ENCODE measurements at places on chromosomes 5 and 9. TPM values are rescaled to one million over a fixed set of nuclear protein-coding genes. Genes with fewer than 3 reads are reported as not detected.

GRCh38 chr9:73162987-73163768, 11.5 kb downstream of the ANXA1 start:
- DNase-seq, result no peak

DNA sequence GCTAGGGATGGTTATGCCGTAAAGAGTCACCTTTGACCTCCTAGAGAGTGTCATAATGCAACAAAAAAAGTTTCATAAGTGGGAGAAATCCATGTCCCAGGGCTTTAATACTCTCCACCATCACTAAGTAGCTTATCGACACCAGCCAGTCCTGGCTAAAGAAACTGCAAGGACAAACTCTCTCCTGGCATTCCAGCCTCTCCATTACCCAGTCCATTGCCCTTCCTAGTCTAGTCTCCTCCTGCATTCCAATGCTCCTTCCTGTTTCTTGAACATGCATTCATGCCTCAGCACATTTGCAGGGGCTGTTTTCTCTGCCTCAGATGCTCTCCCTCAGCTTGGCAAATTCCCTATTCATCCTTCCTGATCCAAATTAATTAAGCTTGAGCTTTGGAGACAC, 364.1 kb downstream of the BRINP1 start:
- DNase-seq, result peak; percentile 43

Gene PCDHA11
- 5.8 TPM for total RNA-seq

- peak; percentile 87 for DNase-seq
Observed at GRCh38 chr5:115575167-115576070, 26.9 kb downstream of the TICAM2 start.

DNA sequence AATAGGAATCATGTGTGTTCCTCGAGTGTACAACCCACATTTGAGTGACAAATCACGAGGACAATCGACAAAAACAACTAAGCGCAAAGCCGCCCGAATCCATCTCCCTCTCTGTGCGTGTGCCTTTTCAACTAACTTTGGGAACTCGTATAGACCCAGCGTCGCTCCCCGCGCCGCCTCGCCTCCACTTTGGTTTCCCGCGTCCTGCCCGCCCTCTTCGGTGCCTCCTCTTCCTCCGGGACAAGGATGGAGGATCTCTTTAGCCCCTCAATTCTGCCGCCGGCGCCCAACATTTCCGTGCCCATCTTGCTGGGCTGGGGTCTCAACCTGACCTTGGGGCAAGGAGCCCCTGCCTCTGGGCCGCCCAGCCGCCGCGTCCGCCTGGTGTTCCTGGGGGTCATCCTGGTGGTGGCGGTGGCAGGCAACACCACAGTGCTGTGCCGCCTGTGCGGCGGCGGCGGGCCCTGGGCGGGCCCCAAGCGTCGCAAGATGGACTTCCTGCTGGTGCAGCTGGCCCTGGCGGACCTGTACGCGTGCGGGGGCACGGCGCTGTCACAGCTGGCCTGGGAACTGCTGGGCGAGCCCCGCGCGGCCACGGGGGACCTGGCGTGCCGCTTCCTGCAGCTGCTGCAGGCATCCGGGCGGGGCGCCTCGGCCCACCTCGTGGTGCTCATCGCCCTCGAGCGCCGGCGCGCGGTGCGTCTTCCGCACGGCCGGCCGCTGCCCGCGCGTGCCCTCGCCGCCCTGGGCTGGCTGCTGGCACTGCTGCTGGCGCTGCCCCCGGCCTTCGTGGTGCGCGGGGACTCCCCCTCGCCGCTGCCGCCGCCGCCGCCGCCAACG, at the start of gene GPR150:
TSS of gene GPR150 (plus strand) at position 58 of the 840 bp plus-strand sequence. CDS start at position 247, 189 bp downstream.
- peak; percentile 24 for DNase-seq

Gene SPATA31D4
- not detected for total RNA-seq

Gene NR5A1
- total RNA-seq, result 0.26 TPM

Gene BRINP1
- 2.7 TPM for total RNA-seq

GRCh38 chr9:101028346-101029314, at the start of gene PLPPR1:
PLPPR1 (plus strand) TSS chr9:101028727.
- DNase-seq, result peak; percentile 29

Gene SPINK6
- total RNA-seq, result not detected

Gene EQTN
- not detected for total RNA-seq

DNA sequence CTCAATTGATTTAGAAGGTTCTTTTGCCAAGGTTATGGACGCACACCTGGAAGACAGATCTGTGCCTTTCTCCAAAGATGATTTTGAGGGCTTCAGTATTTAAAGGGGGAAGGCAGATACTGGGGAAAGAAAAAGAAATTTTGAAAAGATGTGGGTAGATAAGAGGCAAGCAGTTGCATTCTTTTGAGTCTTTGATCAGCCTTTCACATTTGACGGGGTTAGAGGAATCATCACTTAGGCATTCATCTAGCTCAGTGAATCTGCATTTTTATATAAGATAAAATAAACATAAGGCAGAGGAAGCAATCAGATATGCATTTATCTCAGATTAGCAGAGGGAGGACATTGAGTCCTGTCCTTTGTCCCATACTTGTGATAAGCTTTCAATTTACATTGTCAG, 243.4 kb upstream of the RAI14 start:
- peak; percentile 67 for DNase-seq

- no peak for DNase-seq
Observed at GRCh38 chr5:157444224-157444623, 15.8 kb upstream of the NIPAL4 start.

Gene ADAMTS2
- 26.6 TPM for total RNA-seq

- DNase-seq, result peak; percentile 32
Observed at GRCh38 chr9:83981126-83981871, 694 bp downstream of the RMI1 start.

DNA sequence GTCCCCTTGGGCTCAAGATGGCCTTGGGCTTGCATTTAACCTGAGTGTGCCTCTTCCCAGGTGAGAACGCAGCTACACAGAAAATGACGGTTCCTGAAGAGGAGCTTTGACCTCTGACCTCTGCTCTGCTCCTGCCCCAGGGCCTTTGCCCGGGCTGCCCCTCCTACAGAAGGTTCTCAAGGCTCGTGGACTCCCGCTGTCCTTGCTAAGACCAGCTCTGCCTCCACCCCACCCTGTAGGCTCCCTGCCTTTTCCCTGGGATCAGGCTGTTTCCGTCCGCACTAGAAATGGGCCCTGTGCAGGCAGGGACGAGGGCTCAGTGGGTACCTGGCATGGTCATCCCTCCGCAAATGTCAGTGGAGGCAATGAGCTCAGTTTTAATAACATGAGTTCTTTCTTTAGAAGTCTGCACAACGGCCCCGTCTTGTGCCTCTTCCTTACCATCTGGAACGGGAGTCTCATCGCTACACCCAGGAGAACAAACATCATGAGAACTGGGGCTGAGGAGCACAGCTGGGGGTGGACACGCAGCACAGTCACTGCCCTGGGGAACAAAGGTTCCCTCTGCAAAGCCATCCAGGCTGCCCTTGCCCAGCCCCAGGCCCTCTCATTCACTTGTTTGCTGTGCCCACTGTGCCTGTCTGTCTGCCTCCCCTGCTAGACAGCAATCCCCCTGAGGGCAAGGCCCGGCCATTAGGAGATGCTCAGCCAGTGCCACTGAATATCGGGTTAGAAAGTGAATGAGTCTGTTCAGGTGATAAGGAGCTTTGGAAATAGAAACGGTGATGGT, 26.7 kb upstream of the LPCAT1 start:
- DNase-seq, result no peak

DNA sequence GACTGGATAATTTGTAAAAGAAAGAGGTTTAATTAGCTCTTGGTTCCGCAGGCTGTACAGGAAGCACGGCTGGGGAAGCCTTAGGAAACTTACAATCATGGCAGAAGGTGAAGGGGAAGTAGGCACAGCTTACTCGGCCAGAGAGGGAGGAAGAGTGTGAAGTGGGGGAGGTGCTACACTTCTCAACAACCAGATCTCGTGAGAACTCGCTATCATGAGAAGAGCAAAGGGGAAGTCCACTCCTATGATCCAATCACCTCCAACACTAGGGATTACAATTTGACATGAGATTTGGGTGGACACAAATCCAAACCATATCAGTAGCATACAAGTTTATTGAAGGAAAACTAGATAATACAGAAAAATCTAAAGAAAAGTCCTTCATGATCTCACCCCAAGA, 39.9 kb downstream of the NEURL1B start:
- no peak for DNase-seq

DNA sequence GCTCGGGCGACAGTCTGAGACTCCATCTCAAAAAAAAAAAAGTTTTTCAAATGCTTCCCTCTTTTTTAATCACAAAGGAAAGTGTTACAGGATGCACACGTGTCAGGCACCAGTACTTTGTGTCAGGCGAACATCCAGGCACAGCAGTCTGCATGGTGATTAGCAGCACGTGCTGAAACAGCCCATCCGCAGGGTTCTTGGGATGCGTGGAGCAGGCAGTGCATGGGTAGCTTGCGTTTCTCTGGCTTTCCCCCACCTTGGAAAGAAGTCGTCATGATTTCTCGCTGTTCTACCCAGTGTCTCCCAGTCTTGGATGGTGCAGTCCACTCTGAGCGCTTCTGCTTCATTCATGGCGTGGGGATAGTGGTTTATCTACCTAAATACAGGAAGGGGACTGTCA, 35.4 kb downstream of the GPR107 start:
- no peak for DNase-seq

- DNase-seq, result peak; percentile 98
Observed at GRCh38 chr9:87713278-87713987, 12.5 kb upstream of the CTSL start.

Gene TICAM2
- 6.8 TPM for total RNA-seq

GRCh38 chr5:168528521-168529373, at the start of gene FBLL1:
FBLL1 (plus strand) TSS chr5:168529305; CDS start chr5:168529505, 200 bp downstream.
- peak; percentile 7 for DNase-seq

Gene TAS2R1
- not detected for total RNA-seq

DNA sequence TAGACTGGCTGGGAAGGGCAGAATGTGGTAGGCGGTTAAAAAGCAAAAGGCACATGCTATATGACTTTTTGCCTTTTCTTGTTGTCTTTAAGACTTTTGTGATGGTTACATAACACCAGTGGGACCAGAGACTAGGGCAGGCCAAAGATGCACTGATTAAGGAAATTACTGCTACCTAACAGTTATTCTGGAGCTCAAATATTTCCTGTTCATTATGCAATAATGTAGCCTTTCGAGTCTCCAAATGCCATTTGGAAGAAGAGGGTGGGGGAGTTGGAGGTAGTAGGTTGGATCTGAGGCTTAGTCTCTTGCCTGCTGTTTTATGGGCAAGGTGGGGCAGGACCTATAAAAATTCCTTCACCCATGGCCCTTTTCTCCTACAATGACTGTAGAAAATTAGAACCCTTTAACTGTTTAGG, 51.7 kb downstream of the SH3GL2 start:
- no peak for DNase-seq

All from astrocyte (in vitro differentiated cells and primary cell).